ENCODE measurements at places on chromosomes 12 and 14.

DNA sequence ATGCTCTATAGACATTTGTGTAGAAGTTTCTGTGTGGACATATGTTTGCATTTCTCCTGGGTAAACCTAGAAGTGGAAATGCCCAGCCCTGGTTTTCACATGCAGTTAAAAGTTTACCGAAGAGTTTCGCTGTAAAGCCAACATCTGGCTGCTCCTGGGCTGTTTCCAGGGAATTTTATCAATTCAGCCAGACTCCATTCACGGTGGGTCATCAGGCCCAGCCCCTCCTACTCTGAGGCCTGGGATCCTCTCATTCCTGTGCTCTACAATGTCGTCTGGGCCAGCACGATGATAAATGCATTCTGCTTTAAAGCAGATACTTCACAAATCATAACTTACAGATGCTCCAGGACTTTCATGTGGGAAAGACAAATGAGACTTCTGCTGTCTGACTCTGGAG lies 7.1 kb downstream of the NUAK1 start:
- DNase-seq: no peak

GRCh38 chr12:171743-172676 lies 41.9 kb downstream of the SLC6A12 start:
- no peak for DNase-seq

DNA sequence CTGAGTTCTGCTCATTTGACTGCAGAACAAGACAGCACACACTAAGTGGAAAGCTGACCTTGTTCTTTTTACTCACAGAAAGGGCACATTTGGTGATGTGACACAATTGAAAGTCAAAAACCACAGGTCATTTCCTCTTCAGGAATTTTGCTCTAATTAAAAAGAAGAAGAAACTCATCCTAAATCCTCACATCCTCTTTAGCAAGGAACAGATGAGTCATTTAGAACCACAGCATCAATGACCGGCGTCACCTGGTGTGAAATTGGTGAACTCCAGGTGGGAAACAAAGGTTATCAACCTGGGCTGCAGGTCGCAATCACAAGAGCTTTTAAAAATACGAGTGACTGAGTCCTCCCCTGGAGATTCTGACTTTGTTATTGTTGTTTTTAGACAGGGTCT lies 2.9 kb upstream of the RNU6-8 start:
- no peak for DNase-seq

- no peak for DNase-seq
Observed at GRCh38 chr12:46449856-46450255, 77.3 kb upstream of the SLC38A2 start.

GRCh38 chr12:43655586-43655985 lies 103.0 kb downstream of the PUS7L start:
- DNase-seq: no peak

DNA sequence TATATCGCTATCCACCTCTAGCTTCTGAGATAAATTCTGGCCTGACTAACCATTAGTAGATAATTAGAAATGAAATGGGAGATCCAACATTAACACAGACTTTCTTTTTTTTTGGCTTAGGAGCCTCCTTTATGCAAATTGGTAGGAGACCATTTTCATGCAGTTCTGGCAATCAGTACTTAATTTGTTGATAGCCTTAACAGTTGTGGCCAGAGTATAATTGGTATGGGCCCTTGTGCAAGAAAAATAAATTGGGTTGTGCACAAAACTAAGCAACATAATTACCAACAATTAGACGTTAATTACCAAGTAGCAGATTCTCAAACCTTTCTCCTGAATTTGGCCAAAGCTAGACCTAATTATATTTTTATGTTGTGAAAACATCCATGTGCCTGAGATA lies 111.0 kb downstream of the MGAT4C start:
- no peak for DNase-seq

DNA sequence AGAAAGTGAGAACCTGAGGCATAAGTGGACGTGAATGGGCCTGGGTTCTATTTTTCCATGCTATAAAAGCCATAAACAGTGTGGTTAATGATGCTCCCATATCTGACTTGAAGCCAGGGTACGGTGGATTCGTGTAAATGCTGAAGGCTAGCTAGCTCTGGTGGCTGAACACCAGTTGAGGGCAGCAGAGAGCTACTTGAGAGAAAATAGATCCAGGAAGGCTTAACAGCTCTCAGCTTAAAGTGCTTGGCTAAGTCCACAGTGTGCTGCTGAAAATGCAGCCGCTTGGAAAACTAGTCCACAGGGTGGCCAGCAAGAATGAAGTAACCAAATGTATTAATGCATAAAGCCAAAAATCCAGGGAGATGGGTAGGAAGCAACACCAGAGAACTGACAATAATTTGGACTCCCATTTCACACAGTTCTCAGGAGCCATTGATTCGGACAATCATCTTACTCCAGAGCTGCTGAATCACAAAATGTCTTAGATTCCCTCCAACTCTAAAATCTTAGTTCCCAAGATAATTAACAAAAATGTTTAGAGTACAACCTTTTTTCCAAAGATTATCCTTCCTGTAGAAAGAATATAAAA lies 15.0 kb upstream of the FOXG1 start:
- peak; percentile 32 for DNase-seq

DNA sequence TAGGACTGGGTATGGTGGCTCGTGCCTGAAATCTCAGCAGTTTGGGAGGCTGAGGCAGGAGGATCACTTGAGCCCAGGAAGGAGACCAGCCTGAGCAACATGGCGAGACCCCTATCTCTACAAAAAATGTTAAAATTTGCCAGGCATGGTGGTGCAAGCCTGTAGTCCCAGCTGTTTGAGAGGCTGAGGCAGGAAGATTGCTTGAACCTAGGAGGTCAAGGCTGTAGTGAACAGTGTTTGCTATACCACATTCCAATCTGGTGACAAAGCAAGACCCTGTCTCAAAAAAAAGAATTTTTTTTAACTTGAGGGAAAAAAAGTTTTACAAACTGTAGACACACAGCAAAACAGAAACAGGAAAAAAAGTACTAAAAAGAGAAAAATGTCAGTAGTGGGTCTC lies 2.3 kb upstream of the MAP3K9 start:
- no peak for DNase-seq

- no peak for DNase-seq
Observed at GRCh38 chr14:78673845-78674244, 503.7 kb downstream of the NRXN3 start.

- no peak for DNase-seq
Observed at GRCh38 chr12:108316176-108317086, 22.7 kb downstream of the CMKLR1 start.

DNA sequence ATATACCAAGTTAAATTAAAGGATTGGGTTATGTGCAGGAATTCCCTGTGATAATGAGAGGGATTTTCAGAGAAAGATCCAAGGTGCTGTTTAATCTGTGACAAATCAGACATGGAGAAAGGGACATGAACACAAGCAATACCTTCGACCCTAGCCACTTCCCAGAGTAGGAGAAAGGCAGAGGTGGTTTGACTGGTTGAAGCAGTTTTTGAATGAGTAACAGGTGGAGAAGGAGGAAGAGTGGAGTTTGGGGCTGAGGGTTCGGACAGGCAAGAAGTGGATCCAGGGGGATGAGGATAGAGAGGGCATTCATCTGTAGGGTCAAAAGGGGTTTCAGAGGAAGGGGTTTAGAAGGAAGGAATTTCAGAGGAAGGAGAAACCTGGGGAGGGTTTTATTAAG lies 27.4 kb upstream of the A2M start:
- no peak for DNase-seq

- no peak for DNase-seq
Observed at GRCh38 chr12:60577607-60578006, 981.8 kb downstream of the SLC16A7 start.

DNA sequence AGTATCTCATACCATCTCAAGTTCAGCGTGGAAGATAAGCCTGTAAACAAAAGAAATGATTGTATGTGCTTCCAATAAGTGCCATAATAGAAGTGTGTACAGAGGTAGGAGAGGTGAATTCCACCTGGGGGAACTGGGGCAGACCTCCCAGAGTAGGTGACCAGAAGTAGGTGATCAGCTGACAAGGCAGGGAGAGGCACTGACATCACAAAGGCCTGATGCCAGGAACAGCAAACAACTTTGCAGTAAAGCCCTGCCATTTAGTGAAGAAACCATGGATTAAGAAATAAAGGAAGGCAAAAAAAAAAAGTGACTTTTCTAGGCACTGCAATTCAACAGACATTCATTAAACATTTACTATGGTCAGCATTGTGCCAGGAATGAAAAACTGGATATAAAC lies 31.1 kb downstream of the NR1H4 start:
- DNase-seq: no peak

GRCh38 chr12:87096082-87096585 lies 839.9 kb upstream of the MGAT4C start:
- no peak for DNase-seq

DNA sequence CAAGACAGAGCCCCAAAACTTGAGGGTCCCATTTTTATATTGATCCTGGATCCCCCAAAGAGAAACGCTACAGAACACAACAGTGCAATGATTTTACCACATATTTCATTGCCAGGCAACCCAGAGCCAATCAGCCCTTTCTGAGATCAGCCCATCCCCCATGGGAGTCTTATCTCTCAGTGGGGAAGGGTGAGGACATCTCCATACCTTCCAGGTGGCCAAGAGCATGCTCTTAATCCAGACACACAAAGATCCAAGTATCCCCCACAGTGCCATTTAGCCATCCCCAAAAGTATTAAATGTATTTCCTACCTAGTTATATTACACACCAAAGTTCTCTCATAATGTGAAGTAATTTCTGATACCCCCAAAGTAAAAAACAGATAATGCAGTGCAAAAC lies 62.6 kb upstream of the AMN start:
- DNase-seq: no peak

DNA sequence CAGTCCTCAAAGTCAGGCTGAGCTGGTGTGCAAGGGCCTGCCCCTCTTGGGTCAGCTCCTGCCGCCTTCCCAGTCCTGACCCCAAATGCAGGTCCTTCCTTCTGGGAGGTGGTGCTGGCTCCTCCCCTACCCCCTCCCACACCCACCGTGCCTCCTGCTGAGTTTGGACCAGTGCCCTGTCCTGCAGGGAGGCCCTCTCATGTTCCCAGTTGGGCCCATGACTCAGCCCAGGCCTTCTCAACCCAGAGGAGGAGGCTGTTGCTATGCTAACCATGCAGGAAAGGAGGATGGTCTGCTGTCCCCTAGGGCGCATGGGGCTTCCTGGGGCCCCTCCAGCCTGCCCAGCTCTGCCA lies 4.4 kb downstream of the ZBTB42 start:
- peak; percentile 33 for DNase-seq

DNA sequence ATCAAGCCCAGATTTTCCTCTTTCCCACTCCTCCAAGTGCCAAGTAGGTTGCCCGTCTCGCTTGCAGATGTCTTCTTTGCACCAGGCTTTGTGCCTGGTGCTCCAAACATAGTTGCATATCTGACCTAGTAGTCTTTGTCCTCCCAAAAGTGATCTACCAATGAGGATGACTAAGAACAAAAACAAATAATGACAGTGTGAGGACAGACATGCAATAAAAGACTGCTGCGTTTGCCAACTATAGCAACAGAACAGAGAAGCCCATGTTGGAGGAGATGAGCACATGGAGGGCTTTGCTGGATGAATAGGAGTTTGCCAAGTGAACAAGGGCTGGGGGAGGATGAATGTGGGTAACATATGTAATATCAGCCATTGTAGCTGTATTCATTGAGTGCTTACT lies 15.6 kb downstream of the DTX1 start:
- DNase-seq: no peak

- no peak for DNase-seq
Observed at GRCh38 chr14:30299915-30300314, 259.0 kb upstream of the G2E3 start.

- no peak for DNase-seq
Observed at GRCh38 chr12:131831635-131832041, 3.4 kb downstream of the MMP17 start.

- no peak for DNase-seq
Observed at GRCh38 chr14:20347747-20348146, 4.3 kb downstream of the PARP2 start.

DNA sequence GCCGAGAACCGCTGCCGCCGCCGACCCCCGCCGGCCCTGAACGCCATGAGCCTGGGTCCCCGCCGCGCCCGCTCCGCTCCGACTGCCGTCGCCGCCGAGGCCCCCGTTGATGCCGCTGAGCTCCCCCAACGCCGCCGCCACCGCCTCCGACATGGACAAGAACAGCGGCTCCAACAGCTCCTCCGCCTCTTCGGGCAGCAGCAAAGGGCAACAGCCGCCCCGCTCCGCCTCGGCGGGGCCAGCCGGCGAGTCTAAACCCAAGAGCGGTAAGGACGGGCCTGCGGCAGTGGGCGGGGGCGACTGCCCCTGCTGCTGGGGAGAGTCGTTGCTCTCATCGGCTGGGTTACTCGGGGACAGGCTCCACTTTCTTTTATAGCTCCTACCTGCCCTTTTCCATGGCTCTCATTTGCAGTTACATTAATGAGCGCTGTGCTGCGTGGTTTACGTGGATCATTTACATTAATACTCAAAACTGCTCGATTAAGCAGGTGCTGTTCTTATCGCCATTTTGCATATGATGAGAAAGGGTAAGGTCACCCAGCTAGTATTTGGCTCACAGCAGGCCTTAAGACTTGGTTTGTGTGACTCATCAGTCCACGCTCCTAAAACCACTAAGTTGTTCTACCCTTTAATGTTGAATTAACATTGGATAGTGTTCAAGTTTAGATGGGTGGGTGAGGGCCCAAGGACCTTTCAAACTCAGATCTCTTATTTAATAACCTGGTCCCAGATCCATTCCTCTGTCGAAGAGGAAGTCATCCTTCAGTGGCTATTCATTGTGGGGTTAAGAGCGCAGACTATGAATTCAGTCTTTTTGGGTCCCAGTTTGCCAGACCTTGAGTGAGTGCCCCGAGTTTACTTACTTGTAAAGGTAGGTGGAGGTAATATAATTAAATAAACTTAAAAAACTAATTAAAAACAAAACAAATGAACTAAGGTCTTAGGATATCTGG lies 823 bp downstream of the RNF10 start:
- DNase-seq: peak; percentile 24

DNA sequence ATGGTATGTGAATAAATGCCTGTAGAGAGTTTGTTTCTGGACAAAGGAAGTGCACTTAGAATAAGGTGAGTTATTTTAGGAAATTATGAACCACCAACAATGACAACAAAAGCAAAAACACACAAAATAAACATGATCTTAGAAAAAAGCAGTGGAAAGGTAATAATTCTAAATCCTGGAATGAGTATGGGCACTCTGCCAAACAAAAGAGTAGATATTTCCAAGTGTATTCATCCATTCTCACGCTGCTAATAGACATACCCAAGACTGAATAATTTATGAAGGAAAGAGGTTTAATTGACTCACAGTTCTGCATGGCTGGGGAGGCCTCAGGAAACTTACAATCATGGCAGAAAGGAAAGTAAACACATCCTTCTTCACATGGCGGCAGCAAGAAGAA lies 269.3 kb upstream of the NPAS3 start:
- DNase-seq: no peak

GRCh38 chr12:19301688-19302087 lies 137.6 kb upstream of the AEBP2 start:
- no peak for DNase-seq

GRCh38 chr12:43979450-43979849 lies 143.6 kb downstream of the TMEM117 start:
- no peak for DNase-seq

GRCh38 chr14:33229269-33229929 lies 290.7 kb downstream of the NPAS3 start:
- no peak for DNase-seq
